ENCODE measurements at places on chromosomes 5 and 9. TPM values are rescaled to one million over a fixed set of nuclear protein-coding genes. Genes with fewer than 3 reads are reported as not detected.

- no peak overlapping the region for H3K4me3 ChIP-seq
- no peak overlapping the region for H3K27ac ChIP-seq
Measured at GRCh38 chr5:123075521-123076163, 13.4 kb upstream of the PRDM6 start.

DNA sequence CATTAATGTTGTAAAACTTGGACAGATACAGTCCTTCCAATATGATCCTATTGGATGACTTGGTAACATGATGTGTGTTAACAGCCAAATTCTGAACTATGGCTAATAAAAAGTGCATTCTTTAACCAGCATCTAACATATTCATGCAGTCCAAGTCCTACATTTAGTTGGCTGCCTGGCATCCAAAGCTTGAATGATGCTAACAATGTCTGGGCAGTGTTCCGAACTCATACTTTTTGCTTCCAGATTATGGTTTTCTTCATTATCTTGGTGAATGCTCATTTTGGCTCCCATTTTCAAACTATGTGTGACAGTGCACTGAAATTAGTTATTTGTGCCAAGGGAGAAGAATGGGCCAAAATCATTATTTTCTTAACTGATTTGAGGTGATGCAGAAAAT, 2.8 kb downstream of the FAM174A start:
- no peaks in the 10 kb centered on the region for H3K27me3 ChIP-seq
- no peaks in the 10 kb centered on the region for H3K36me3 ChIP-seq
- H3K4me1 ChIP-seq = peaks cover 27% of the 10 kb centered on the region
- H3K4me3 ChIP-seq = no peak overlapping the region
- H3K27ac ChIP-seq = no peak overlapping the region

DNA sequence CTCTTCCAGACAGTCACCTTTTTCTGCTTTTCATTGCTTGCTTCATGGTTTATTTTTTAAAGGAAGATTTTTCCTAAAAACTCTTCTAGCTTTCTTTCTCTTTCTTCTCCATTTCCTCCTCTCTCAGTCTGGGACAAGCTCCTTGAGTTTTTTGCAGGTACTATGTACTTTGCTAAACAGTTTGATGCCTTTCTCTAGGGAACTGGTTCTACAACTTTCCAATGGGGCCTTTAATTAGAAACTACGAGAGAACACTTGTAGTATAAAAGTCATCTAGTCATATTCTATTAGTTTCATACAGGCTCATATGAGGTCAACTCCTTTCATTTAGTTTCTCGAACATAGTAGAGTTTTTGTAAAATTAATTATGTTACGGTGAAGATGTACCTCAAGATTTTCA, 189.6 kb downstream of the DOCK8 start:
- peaks cover 58% of the 10 kb centered on the region for H3K36me3 ChIP-seq
- no peak overlapping the region for H3K4me3 ChIP-seq
- no peak for DNase-seq
- H3K4me1 ChIP-seq = no peaks in the 10 kb centered on the region
- H3K27ac ChIP-seq = no peak overlapping the region

GRCh38 chr5:143308731-143309130, 94.8 kb downstream of the NR3C1 start:
- H3K27ac ChIP-seq = no peak overlapping the region
- no peak for DNase-seq
- H3K4me1 ChIP-seq = peaks cover 16% of the 10 kb centered on the region
- no peak overlapping the region for H3K4me3 ChIP-seq

GRCh38 chr5:138186002-138186447, 7.1 kb downstream of the KIF20A start:
- no peaks in the 10 kb centered on the region for H3K4me1 ChIP-seq
- no peak for DNase-seq
- H3K4me3 ChIP-seq = no peak overlapping the region
- peak overlapping the region; percentile 53 for H3K27ac ChIP-seq
- H3K36me3 ChIP-seq = peaks cover 43% of the 10 kb centered on the region
- H3K27me3 ChIP-seq = no peaks in the 10 kb centered on the region

GRCh38 chr5:135246923-135247795, 151.9 kb downstream of the MACROH2A1 start:
- H3K4me3 ChIP-seq = no peak overlapping the region
- peaks cover 17% of the 10 kb centered on the region for H3K4me1 ChIP-seq
- no peak overlapping the region for H3K27ac ChIP-seq
- no peaks in the 10 kb centered on the region for H3K27me3 ChIP-seq
- peak; percentile 63 for DNase-seq
- H3K36me3 ChIP-seq = no peaks in the 10 kb centered on the region

DNA sequence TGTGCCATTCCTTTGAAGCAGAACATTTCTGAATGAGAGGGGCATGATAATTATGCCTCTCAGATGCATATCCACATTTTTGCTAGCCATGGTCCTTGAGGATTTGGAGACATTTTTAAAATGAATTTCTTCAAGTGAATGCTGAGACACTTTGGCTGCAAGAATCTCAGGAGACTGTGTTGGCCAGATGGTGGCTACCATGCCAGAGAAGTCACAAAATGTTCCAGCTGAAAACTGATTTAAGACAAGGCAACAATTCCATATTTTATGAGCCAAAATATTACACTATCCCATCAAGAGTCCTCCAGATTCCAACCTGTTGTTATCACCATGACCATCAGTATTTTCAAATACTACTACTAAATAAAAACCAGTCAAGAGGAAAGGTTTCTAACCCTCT, 859.5 kb upstream of the DMAC1 start:
- no peak overlapping the region for H3K4me3 ChIP-seq
- H3K27me3 ChIP-seq = no peaks in the 10 kb centered on the region
- no peak overlapping the region for H3K27ac ChIP-seq
- no peaks in the 10 kb centered on the region for H3K4me1 ChIP-seq

ENHO gene
- total RNA-seq = 0.61 TPM

- no peaks in the 10 kb centered on the region for H3K4me1 ChIP-seq
- H3K27me3 ChIP-seq = no peaks in the 10 kb centered on the region
- H3K27ac ChIP-seq = no peak overlapping the region
- DNase-seq = no peak
- no peak overlapping the region for H3K4me3 ChIP-seq
Measured at GRCh38 chr5:90645024-90645610, 86.5 kb downstream of the ADGRV1 start.

INSL4 gene
- total RNA-seq = not detected

- no peaks in the 10 kb centered on the region for H3K4me1 ChIP-seq
Measured at GRCh38 chr9:91751922-91752321, 198.1 kb downstream of the ROR2 start.

LCP2 gene
- 83.1 TPM for total RNA-seq

GRCh38 chr9:113520109-113520642, 56.6 kb downstream of the RGS3 start:
- H3K4me3 ChIP-seq = no peak overlapping the region
- H3K36me3 ChIP-seq = no peaks in the 10 kb centered on the region
- H3K27ac ChIP-seq = no peak overlapping the region
- peaks cover 34% of the 10 kb centered on the region for H3K4me1 ChIP-seq
- H3K27me3 ChIP-seq = no peaks in the 10 kb centered on the region
- DNase-seq = no peak

UBE2R2 gene
- total RNA-seq = 36.7 TPM

DNA sequence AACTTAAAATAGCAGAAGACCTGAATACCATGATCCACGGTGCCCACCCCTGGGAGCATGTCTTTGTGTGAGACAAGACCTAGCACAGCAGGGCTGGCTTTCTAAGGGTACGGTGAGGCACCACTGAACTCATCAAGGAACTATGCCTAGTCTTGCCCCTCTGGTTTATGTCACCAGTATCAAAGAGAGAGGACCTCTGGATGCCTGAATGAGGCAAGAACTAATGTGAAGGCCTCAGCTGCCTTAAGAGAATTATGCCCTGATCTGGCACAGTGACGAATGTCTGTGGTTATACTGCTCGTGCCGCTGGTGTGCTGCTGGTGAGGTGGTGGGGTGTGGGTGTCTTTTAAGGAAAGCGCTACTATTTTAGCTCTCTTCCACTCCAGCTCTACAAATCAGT, 23.0 kb downstream of the NREP start:
- H3K4me3 ChIP-seq = no peak overlapping the region
- H3K4me1 ChIP-seq = peaks cover 4% of the 10 kb centered on the region
- no peak for DNase-seq
- no peaks in the 10 kb centered on the region for H3K27me3 ChIP-seq

BAAT gene
- total RNA-seq = 1.0 TPM

DNA sequence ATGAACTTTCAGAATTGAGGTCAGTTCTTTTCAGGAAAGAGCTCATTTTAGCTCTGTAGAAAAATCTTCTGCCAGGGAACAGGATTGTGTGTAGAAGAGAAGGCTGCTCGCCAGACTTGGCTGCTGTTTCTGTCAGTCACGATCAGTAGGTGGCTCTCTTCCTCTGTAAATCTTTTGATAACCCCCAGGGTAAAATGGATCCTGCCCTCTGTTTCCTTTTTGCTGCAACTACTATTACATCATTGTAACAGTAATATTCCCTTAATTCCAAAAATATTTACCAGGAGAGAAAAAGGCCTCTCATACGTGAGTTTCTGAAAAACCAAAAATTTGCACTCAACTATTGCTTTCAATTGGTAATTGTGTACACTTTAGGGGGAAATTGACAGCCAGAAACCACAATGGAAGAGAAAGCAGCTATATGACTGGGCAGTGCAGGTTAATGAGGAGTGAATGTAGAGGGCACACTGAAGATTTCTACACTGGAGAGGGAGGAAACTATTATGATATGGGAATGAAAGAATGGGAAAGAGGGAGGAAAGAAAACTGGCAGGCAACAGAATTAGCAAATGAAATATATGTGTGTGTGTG, 12.3 kb downstream of the IFNA21 start:
- no peak overlapping the region for H3K4me3 ChIP-seq
- no peaks in the 10 kb centered on the region for H3K36me3 ChIP-seq
- no peak for DNase-seq
- H3K27me3 ChIP-seq = no peaks in the 10 kb centered on the region
- H3K27ac ChIP-seq = no peak overlapping the region

GRCh38 chr5:72244862-72245371, 75.1 kb downstream of the MRPS27 start:
- no peak for DNase-seq
- H3K36me3 ChIP-seq = no peaks in the 10 kb centered on the region
- no peaks in the 10 kb centered on the region for H3K27me3 ChIP-seq
- H3K27ac ChIP-seq = no peak overlapping the region
- peaks cover 40% of the 10 kb centered on the region for H3K4me1 ChIP-seq
- no peak overlapping the region for H3K4me3 ChIP-seq

Measured in upper lobe of right lung (tissue), 1 donor.